ENCODE measurements at places on chromosomes 12 and 14. TPM values are rescaled to one million over a fixed set of nuclear protein-coding genes. Genes with fewer than 3 reads are reported as not detected.

SAMD15 gene
- total RNA-seq: not detected

E2F7 gene
- 0.58 TPM for total RNA-seq

AMIGO2 gene
- total RNA-seq: 14.7 TPM

GPR137C gene
- total RNA-seq: 0.13 TPM

CLEC4D gene
- not detected for total RNA-seq

ALG10B gene
- 10.3 TPM for total RNA-seq

TXNRD1 gene
- 68.9 TPM for total RNA-seq

CLEC4C gene
- total RNA-seq: not detected

RIPK3 gene
- 33.7 TPM for total RNA-seq

C1QL4 gene
- not detected for total RNA-seq

AMN gene
- total RNA-seq: 8.4 TPM

STON2 gene
- 0.61 TPM for total RNA-seq

RFX4 gene
- not detected for total RNA-seq

SCNN1A gene
- 1.0 TPM for total RNA-seq

KRT80 gene
- 0.09 TPM for total RNA-seq

RPL6 gene
- 1,622 TPM for total RNA-seq

CLSTN3 gene
- total RNA-seq: 50.0 TPM

ISM2 gene
- not detected for total RNA-seq

BAG5 gene
- 36.3 TPM for total RNA-seq

MIPOL1 gene
- 0.29 TPM for total RNA-seq

ZNF740 gene
- 94.2 TPM for total RNA-seq

OR4E2 gene
- not detected for total RNA-seq

RBP5 gene
- total RNA-seq: not detected

CCDC177 gene
- total RNA-seq: not detected

IKBIP gene
- total RNA-seq: 2.8 TPM

VRTN gene
- 0.06 TPM for total RNA-seq

PLEKHD1 gene
- 0.61 TPM for total RNA-seq

NYNRIN gene
- 0.61 TPM for total RNA-seq

FOXM1 gene
- total RNA-seq: 0.82 TPM

WASHC4 gene
- 59.0 TPM for total RNA-seq

LDHB gene
- total RNA-seq: 874 TPM

KRT71 gene
- not detected for total RNA-seq

GDF11 gene
- total RNA-seq: 11.5 TPM
